GOT3 (cell line): ENCODE measurements at places on chromosomes 7 and 10.

GRCh38 chr7:65840446-65840845 lies 32.4 kb upstream of the VKORC1L1 start:
- no peak for DNase-seq

- DNase-seq: no peak
Measured at GRCh38 chr7:34373940-34374339, 284.1 kb upstream of the NPSR1 start.

DNA sequence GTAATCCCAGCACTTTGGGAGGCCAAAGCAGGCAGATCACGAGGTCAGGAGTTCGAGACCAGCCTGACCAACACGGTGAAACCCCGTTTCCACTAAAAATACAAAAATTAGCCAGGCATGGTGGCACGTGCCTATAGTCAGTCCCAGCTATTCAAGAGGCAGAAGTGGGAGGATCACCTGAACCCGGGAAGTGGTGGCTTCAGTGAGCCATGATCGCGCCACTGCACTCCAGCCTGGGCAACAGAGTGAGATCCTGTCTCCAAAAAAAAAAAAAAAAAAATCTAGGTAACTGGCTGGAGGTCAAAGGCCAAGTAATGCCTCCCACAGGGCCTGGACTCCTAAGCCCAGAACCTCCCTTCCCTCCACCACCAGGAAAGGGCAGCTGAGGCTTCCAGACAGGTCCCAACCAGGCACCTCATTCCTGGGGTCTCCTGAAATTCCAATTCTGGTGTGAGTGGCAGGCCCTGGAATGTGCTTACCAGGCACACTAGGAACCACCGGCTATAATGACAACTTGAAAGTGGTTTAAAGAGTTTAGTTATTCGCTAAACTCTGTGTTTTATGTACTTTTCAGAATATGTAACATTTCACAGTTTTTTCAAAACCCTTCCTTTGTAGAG lies 86.9 kb upstream of the TNRC18 start:
- no peak for DNase-seq

DNA sequence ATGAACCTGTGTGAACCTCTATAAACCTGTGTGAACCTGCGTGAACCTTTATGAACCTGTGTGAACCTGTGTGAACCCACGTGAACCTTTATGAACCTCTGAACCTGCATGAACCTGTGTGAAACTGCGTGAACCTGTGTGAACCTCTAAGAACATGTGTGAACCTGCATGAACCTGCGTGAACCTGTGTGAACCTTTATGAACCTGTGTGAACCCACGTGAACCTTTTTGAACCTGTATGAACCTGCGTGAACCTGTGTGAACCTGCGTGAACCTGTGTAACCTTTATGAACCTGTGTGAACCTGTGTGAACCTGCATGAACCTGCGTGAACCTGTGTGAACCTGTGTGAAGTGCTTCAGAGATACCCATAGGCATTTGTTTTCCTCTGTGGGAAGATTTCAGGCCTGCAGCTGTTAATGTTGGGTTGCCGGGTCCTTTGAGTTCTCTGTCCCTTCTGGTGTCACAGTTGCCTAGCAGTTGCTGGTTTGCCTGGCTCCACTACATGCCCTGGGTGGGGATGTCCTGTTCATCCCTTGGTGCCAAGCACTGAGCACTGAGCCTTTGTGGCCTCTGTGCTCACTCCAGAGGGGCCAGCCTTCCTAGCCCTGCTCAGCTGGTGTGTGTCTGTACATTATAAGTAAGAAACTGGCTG lies 97.9 kb downstream of the DOCK1 start:
- DNase-seq: no peak

DNA sequence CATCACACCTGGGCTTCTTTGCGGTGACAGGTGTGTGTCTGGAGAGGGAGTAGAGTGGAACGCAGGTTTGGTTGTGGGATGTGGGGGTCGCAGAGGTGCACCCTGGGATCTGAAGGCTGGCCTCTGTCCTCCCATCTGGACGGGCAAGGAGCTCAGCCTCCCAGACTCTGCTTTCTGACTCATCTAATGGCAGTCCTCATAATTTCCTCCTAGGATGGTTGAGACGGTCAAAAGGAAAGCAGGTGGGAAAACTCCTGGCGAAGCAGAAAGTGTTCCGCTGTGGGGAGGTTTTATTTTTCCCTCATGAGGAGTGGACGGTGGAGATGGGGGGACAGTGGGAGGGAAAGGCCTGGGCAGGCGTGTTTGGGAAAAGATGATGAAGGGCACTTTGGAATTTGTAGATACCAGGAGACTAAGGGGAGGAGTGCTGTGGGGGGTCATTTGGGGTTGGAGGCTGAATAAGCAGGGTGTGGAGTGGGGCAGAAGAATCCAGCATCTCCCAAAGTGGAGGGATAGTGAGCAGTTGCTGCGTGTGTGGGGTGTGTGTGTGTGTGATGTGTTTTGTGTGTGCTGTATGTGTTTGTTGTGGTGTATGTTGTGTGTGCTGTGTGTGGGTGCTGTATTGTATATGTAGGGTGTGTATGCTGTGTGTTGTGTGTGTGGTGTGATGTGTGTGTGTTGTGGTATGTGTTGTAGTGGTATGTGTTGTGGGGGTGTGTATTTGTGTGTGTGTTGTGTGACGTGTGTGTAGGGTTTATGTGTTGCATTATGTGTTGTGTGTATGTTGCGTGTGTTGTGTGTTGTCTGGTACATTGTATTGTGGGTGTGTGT lies 97.2 kb upstream of the PODXL start:
- DNase-seq: no peak

DNA sequence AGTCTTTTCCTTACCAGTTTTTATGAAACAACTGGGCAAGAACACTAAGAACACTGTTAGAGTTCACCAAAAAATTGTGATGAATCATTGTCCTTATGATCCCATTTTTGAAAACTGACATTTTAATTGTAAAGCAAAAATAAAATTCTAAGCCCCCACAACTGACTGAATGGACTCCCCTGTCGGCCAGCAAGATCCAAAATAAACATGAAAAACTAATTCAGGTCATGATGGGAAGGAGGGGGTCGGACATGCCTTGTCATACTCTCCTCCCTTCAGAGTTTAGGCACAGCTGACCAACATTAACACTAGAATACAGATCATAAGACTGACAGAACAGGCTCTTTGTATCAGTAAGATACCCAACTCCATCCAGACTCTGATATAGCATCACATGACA lies 2.0 kb upstream of the RBAK start:
- DNase-seq: no peak
